ENCODE measurements at places on chromosomes 6 and 20.

- no peak for DNase-seq
These were observed 816.5 kb downstream of the KIF16B start for GRCh38 chr20:15756754-15757115.

DNA sequence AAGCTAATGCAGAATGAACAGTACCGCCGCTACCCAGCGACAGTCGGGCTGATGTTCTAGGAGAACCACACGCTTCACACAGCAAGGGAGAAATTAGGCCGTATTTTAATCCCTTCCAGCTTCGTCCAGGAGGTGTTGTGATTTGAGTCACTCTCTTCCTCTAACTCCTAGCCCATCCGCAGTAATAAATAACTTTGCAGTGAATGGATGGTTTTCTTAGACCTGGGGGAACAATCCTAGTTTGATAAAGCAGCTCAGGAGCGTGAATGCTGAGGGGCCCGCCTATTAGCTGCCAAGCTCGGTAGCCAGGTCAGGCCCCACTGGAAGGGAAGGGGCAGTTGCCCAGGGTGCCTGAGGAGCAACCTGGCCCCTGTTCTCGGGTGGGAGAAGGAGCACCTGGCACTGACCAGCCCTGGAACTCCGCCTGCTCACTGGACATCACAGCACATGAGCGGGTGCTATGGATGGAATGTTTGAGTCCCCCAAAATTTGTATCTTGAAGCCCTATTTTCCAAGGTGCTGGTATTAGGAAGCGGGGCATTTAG, 146.0 kb upstream of the AFDN start:
- no peak for DNase-seq

DNA sequence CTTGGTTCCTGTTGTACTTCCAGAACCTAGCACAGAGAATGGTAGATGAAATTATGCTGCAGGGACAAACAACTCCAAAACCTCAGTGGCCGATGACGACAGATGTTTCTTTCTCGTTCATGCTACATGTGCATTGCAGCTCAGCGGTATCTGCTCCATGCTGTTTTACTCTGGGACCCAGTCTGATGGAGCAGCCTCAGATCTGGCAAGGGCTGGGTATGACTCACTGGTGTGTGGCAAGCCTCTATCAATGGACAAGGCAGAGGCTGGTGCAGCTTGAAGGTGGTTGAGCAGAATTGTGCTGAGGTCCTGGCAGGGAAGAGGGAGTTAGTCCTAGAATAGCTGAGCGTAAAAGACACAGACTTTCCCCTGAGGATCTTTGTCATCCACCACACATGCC, 10.3 kb upstream of the BLCAP start:
- DNase-seq = no peak

DNA sequence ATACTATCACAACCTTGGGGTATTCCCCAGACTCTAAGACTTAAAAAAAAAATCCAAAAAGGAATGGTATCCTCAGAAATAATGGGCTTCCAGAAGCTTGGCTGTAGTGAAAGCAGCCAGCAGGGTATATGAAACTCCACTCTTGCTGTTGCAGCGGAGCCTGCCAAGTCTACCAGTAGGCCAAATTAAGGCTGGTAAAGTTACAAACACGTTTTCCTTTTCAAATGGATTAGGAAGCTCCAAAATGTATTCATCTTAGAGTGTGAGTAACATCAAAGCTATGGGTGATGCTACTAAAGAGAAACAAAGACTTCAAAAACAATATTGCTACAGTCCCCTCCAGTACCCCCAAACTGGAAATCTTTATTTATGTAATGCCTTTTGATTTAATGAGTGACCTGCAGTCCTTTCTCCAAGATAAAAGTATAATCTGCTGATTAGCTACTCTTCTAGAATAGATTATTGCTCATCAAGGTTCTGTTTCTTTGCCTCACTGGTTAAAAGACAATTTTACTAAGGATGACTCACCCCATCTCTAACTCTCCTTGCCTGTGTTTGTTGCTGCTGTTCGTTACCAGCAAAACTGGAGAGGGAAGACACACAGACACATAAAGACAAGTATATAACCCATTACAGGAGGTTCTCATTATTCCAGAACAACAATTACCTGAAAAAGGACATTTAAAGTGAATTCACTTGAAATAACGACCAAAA, 84.9 kb downstream of the BTBD9 start:
- DNase-seq = no peak

DNA sequence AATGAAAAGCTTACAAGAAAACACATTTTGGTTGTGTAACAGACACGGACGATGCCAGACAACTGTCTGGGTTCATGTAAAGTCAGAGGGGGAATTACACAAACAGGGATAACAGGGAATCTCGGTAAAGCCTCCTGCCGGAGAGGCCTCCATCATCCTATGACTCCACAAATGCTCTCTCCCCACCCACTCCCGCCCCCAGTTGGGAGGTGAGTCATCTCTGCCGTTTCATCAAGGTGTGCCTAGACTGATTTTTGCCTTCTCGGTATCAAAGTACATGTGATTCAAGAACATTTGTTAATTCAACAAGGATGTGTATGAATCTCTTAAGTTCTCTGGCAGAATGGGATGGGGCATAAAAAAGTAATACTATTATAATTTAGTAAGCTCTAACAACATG, 304.9 kb upstream of the PRDM1 start:
- DNase-seq = peak; percentile 53

DNA sequence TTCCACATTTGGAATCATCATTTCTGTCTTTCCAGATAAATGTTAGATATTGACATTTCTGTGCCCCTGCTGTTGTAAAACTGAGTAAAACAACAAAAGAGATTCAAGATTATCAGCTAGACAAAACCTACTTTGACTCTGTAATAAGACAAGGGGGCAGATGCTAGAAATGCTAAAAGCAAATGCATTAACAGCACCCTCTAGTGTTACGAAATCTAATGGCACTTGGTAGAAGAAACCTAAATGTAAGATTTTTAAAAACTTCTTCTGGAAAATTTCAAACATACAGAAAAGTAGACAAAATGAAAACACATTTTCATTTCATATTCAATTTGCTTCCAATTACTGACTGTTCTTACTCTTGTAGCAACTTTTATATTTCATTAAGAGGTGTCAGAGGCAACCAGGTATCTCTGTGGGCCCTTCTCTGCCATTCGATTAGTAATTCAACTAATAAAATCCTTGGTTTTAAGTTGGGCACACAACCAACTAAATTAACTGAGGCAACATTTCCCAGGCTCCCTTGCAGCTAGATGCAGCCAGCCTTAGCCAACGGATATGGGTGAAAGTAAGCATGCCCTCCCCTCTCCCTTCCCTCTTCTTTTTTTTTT, 45.0 kb downstream of the SLC23A2 start:
- DNase-seq = no peak

- no peak for DNase-seq
These were observed 126.8 kb downstream of the MAP3K7 start for GRCh38 chr6:90460051-90460450.

DNA sequence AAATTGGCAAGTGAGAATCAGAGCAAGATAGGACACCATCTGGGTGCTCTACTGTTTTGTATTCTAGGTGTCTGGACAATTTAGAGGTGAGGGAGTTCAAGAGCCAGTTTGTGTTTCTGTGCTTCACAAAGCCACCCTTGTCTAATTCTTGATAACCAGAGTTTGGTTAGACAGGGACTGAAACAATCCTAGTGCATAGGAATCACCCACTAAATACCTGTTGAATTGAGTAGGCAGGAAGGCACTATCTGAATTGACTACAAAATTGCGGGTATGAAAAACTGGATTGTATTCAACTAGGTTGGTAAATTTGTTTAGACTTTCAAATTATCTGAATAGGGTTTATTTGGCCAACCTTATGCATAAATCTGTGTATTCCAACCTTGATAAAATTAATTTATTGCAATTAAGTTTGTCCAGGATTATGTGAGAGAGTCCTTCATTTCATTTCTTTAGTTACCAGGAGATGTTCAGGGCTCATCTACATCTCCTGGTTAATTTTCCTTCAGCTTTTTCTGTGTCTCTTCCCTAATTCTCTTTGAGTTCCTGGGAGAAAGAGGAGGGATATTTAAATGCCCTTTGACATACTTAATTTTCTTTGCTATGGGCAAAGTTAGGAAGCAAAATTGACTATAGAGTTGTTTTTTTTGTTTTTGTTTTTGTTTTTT, 1.7 kb downstream of the TPX2 start:
- no peak for DNase-seq

- DNase-seq = no peak
These were observed 69.2 kb upstream of the E2F3 start for GRCh38 chr6:20332441-20333006.

GRCh38 chr6:112695001-112695400, 347.9 kb downstream of the RFPL4B start:
- no peak for DNase-seq
